ENCODE measurements at places on chromosomes 11 and 22.

DNA sequence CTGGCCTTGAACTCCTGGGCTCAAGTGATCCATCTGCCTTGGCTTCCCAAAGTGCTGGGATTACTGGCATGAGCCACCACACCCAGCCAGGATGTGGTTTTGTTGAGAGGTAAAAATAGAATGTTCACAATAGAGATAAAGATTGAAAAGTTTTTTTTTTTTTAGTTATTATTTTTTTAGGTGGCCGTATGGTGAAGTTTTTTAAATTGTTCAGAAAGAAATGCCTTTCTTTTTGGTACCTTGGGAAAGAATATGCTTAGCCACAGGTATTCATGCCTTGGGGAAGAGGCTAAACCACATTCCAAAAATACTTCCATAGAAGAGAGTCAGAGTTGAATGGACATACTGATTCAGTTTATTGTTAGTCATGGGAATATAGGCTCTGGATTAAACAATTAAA is 143.4 kb downstream of the C11orf91 start:
- no peak for DNase-seq

DNA sequence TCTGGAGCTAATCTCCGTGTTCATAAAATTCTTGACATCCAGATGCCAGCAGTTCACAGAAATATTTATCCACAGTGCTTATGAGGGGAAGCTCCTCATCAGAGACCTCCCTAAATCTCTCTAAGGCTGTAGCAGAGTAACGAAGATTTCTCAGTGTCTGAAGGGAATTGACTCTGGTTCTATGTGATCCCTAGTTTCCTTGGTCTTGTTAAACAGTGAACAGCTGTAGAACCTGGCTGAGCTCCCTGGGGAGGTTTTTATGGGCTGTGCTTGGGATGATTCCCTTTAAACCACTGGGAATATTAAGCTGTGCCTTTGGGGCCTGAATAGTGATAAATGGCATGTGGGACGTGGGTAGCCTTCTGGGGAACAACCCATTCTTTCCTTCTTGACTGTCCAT is 43.7 kb upstream of the ARHGAP20 start:
- DNase-seq, result no peak

- DNase-seq, result no peak
These were observed 1.4 kb downstream of the PACSIN3 start for GRCh38 chr11:47184711-47185304.

DNA sequence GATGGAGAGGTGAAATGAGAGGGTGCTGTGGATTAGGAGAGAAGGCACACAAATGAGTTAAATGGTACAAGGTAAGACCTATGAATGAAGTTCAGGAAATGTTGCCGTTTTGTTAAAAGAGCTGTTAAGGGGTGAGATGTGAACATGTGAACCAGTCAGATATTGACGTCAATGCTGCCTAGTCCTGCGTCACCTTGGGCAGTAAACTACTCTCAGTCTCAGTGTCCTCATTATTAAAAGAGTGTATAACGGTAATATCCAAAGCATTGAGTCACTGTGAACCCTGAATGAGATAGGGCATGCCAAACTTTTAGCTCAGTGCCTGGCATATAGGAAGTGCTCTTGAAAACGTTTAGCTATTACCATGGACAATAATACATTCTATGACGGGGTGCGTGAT is 32.4 kb upstream of the SORL1-AS1 start:
- no peak for DNase-seq

DNA sequence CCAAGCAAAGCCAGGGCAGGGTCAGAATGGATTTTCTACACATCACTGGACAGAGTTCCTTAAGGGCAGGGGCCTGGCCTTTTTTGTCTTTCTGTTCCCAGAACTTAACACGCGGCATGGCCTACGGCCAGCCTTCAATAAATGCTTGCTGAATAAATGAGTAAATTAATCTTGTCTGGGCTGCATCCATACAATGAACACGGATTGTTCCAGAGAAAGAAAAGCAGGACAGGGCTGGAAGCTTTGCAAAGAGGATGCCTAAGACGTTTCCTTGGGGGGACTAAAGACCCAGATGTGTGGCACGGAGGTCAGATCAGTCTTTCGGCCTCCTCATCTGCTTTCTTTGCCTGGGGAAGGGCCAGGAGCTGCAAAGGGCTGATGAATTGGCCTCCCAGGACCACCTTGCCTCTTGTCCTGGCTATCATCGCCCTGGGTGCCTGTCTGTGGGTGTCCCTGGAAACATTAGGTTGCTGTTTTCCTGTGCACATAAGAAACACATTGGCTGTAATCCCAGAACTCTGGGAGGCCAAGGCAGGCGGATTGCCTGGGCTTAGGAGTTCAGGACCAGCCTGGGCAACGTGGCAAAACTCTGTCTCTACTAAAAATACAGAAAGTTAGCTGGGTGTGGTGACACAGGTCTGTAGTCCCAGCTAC is 20.8 kb upstream of the RFPL3 start:
- peak; percentile 33 for DNase-seq

- no peak for DNase-seq
These were observed 24.9 kb downstream of the IMMP1L start for GRCh38 chr11:31484497-31484896.

GRCh38 chr22:50481045-50481439 is 301 bp upstream of the ADM2 start:
- no peak for DNase-seq

DNA sequence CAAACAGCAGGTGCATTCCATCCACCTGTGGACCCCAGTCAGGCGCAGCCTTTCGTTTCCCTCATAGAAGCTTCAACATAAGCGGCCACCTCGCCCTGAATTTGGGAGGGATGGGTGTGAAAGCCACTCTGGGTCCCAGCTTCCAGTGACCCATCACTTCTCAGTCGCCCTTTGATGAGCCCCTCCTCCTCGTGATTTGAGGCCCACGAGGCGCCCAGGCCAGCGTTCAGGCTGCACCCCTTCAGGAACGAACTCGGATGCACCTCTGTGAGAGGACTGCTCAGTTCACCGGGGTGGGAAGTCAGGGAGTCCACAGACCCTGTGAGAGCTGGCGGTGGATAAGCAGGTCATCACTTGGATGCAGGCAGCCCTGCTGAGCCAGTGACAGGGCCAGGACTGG is 1118.2 kb downstream of the BRD1 start:
- no peak for DNase-seq

- DNase-seq, result no peak
These were observed 20.2 kb downstream of the OTUB1 start for GRCh38 chr11:64006398-64006797.

DNA sequence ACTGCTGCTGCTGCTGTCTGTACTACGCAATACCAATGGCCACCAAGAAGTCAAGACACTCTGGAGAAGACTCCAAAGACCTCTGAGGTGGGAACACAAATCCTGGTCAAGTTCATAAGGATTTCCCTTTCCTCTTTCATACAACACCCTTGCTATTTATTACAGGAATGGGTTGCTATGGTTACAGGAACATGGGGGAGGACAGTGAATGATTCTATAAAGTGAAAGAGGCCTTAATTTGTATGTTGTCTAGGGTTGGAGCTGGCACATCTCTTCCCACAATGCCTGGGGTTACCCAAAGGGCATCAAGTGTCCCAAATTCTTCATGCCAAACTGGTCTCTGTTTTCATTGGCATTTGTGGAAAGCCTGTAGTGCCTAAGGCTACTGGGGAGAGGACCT is 11.4 kb upstream of the SEC14L3 start:
- DNase-seq, result no peak

- DNase-seq, result no peak
These were observed 59.9 kb downstream of the TRAF6 start for GRCh38 chr11:36450110-36450572.

DNA sequence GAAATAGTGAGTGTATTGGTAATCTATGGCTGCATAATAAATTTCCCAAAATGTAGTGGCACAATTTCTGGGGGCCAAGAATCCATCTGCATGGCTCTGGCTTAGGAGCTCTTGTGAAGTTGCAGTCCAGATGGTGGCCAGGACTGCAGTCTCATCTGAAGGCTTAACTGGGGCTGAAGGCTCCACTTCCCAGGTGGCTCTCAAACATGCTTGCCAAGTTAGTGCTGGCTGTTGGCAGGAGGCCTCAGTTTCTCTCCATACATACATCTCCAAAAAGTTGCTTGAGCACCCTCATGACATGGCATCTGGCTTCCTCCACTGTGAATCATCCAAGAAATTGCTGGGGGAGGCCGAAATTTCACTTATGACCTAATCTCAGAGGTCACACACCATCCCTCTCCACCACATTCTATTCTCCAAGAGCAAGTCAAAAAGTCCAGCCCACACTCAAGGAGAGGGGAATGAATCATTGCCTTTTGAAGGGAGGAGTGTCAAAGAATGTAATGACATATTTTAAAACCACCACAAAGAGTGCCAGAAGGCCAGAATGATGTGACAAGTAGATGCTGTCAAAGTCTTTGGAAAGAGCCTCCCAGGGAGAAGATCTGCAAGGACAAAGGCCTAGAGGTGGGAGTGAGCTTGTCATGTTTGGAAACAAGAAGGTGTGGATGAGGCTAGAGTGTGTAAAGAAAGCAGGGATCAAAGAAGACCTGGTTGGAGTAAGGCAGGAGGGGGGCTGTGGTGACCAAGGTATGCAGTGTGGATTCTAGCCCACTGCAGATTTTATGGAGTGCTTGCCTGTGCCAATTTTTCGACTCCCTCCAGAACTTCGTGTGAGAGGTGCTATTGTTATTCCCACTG is 566.2 kb downstream of the MIAT start:
- DNase-seq, result peak; percentile 60

GRCh38 chr11:130002352-130002845 is at the start of gene PRDM10:
PRDM10 (minus strand) TSS chr11:130002835; CDS start chr11:129960964, 41,871 bp downstream.
- peak; percentile 95 for DNase-seq

DNA sequence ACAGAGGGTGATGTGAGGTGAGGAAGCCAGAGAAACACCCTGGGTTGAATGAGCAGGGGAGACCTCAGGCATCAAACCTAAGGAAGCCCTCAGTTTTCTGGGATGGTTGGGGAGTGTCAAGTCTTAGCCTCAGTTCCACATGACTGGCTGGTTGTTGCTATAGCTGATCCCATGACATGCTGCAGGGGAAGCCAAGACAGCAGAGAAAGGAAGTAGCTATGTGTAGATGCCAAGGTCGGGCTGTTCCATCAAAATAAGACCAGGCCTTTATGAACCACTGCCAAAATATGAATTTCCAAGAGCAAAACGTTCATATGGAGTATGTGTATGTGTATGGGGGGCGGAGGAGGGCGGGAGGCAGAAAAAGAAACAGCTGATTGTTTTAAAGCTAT is 11.6 kb downstream of the CD59 start:
- DNase-seq, result no peak

DNA sequence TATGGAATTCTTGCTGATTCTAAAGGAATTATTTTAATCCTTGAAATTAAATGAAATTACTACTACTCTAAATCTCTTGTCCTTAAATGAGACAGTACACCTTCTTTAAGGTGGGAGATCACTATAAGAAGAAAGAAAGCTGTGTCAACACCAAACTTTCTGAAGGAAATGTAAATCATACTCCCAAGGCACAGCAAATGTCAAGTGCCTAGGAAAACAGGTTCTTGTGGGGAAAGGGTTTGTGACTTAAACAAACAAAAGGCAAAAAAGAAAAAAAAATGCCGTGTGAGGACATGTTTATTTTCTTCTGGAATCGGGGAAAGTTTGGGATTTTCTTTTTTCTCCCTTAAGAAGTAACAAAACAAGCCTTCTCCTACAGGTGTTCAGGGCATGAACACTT is 745.1 kb downstream of the DLG2 start:
- no peak for DNase-seq

- DNase-seq, result no peak
These were observed 132.2 kb upstream of the SESN3 start for GRCh38 chr11:95363164-95363563.

DNA sequence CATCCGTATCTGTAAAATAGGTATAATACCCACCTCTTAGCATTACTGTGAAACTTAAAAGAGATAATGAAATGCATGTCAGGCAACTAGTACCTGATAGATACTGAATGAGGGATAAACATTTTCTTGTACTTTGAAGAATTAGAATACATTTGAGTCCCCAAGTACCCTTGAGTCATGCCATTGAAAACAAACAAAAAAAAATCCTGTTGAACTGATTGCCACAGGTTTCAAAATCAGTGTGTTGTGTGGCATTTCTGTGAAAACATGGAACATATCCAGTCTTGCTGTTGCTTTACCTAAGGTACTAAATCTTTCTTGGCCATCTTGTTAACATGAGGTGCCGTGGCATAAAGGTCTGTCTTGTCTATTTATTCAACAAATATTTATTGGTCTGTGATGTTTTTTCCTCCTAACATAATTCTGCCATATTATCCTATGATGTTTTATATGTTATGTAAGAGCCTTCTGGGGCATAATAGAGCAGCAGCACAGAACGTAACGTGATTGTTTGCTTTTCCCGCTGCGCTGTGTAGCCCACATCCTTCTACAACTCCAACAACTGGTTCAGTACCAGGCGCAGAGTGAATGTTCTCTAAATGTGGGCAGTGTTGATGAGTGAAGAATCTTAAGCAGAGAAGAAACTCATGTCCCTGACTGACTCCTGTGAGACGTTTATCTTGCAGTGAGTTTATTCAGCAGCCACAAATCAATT is 79.3 kb upstream of the RAB1B start:
- no peak for DNase-seq

DNA sequence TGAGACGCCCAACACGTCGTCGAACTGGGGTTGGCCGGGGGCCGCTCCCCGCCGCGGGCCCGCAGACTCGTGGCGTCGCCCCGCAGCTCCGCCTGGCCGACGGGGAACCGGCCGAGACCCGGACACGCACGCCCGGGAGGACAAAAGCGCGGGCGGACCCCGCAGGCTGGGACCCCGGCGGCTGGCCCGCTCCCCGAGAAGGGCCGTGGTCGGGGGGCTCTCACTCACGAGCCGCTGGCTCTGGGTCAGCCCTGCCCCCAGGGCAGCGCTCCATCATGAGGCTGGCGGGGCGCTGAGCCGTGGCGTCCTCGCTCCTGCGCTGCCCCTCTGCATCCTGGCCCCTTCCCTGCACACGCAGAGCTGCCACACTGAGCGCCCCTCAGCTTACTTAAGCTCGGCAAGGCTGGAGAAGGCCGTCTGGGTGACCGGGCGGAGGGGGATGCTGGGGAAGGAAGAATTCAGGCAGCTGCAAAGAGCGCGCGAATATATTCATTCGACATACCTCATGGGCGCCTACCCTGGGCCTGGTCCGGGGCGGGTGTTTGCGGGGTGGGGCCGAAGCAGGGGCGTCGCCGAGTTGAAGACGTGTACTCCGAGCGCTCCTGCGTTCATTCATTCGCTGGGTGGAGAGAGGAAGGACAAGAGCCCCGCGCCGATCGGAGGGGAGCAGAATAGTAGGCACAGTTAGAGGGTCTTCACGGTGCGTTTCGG is 579 bp upstream of the CYB5R2 start:
- peak; percentile 74 for DNase-seq

GRCh38 chr11:72129381-72129780 is 6.1 kb upstream of the FOLR3 start:
- DNase-seq, result peak; percentile 4

GRCh38 chr11:23079382-23079813 is 219.1 kb upstream of the CCDC179 start:
- no peak for DNase-seq

DNA sequence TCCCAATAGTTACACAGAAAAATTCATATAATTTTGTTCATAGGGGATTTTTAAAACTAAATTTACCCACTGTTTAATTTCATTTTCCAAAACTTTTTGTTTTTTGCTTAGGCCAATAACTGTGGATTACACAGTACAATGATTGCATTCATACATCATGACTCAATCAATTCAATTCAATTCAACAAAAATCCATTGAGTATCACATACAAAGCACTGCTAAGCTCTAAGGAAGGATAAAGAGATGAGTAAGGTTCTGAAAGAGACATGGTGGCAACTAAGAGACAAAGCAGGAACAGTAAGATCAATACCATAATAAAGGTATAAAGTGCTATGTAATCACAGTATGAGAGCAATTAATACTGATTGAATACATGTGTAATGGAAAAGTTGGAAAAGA is 9.4 kb upstream of the LAYN start:
- no peak for DNase-seq

- DNase-seq, result peak; percentile 50
These were observed 1.7 kb downstream of the PTPN5 start for GRCh38 chr11:18789942-18790341.
